NCI-H187 treated with DMSO at 0.1 percent for 48 hours (cell line): ENCODE measurements at places on chromosomes 5 and 9.

DNA sequence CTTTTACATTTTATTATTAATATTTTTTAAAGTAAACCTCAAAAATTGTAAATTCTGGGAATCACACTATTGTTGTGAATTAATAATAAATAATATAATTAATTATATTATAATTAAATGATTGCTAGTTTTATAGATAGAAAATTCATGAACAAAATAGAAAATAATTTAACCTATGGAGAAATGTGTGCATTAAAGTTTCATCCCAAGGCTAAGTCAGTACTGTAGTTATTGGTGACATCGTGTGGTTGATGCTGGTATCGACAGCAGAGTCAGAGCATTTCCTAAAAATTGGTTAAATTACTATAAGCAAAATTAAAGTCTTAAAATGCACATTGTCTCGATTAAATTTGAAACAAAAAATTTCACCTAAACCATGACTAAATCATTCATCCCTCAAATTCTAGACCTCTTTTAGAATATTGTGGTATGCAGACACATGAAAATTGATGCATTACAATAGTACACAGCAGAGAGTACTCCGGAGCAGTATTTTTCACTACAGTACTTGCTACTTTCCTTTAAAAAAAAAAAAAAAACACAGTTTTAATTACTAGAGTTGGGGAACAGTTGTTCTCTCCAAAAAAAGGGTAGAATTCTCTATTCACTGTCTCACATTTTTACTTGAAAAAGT lies 73.9 kb downstream of the RORB start:
- no peak for DNase-seq

DNA sequence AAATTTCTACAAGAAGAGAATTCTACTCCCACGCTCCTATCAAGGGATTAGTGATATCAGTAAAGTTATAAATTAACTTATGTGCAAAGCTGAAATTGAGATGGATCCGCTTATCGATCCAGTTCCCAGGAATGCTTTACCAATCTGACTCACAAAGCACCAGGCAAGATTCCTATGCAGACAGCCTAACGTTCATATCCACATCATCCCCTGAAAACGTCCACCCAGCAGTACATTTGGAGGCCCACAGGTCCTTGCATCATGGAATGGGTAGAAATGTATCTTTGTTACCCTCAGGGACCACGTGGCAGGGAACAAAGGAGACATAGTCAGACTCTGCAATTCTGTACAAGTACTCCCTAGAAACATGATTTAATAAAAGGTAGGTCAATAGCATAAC lies 147.4 kb downstream of the ESM1 start:
- DNase-seq = no peak

DNA sequence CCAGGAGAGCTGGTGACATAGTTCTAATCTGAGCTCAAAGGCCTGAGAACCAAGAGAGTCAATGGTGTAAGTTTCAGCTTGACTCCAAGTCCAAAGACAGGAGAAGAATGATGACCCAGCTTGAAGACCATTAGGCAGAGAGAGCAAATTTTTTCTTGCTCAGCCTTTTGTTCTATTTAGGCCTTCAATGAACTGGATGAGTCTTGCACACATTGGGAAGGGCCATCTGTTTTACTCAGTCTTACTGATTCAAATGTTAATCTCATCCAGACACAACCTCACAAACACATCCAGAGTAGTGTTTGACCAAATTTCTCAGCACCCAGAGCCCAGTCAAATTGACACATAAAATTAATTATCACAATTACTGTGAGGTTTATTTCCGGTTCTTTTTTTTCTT lies 7.1 kb upstream of the BTF3 start:
- no peak for DNase-seq

GRCh38 chr5:43191740-43192557 lies at the start of gene NIM1K:
Gene NIM1K, plus strand, starts transcription at chr5:43192225. Its CDS starts 53,551 bp downstream, at chr5:43245776.
- no peak for DNase-seq

- no peak for DNase-seq
Observed at GRCh38 chr9:79580055-79580454, 8.3 kb downstream of the TLE4 start.

- DNase-seq = no peak
Observed at GRCh38 chr5:31663519-31663918, 24.6 kb downstream of the PDZD2 start.
